AG10803 (cell line): ENCODE measurements at places on chromosomes 11 and 22.
A peak's percentile ranks its signal among the peaks of the same experiment; 100 is the strongest.

- peak; percentile 20 for DNase-seq
Measured at GRCh38 chr22:19291218-19291579, 320 bp downstream of the CLTCL1 start.

DNA sequence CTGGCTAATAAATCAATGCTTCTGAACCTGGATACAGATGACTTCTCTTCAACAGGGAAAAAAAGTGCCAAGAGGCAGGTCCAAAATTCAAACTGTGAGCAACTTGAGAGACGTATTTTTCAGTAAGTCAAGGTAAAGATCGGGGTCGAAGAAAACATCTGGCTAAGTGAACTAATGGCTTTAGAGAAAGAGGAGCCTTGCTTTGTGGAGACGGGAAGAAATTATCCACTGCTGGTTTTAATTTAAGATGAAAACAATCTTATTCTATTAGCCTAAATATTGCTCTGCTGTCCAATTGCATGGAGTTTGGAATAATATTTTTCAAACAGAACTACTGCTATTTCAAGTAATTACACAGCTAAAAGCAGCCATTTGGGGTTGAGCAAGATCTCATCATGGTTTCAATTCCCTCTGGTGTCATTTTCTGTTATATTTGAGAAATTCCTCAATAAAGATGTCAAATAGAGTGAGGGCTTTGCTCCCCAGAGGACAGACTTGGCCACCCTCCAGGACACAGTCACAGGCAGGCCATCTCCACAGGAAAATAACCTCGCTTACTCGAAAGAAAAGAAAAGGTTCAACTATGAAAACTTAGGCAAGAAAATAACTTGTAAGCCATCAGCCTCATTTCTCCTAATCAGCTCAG lies 29.8 kb downstream of the SCUBE1 start:
- peak; percentile 51 for DNase-seq

GRCh38 chr11:1484695-1485503 lies 1.7 kb downstream of the MOB2 start:
- DNase-seq, result no peak

DNA sequence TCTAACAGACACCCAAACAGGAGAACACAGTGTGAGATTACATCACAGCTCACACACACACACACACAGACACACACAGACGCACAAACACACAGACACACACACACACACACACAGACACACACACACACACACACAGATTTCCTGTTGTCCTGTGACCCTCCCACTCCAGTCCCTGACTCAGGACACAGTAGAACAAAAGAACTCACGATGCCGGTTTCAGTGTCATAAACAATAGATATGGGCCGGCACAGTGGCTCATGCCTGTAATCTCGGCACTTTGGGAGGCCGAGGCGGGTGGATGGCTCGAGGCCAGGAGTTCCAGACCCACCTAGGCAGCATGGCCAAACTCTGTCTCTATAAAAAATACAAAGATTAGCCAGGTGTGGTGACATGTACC lies 13.8 kb upstream of the KAT5 start:
- DNase-seq, result no peak

- DNase-seq, result no peak
Measured at GRCh38 chr22:19111140-19111539, 11.1 kb downstream of the DGCR2 start.

DNA sequence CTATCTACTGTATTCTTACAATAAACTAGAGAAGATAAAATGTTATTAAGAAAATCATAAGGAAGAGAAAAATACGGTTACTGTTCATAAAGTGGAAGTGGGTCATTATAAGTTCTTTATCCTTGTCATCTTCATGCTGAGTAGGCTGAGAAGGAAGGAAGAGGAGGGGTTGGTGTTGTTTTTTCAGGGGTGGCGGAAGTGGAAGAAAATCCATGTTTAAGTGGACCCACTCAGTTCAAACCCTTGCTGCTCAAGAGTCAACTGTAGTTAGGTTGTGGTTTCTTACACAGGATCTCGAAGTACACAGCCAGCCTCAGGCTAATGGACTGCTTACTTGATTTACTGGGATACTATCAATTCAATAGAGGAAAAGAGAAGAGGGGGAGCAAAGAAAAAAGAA lies 63.1 kb downstream of the PIWIL4 start:
- DNase-seq, result no peak

GRCh38 chr11:45538363-45538762 lies 127.1 kb downstream of the CHST1 start:
- no peak for DNase-seq

GRCh38 chr22:18088825-18089568 lies 11.2 kb downstream of the PEX26 start:
- DNase-seq, result no peak
